ENCODE measurements at places on chromosomes 4 and X. TPM values are rescaled to one million over a fixed set of nuclear protein-coding genes. Genes with fewer than 3 reads are reported as not detected.

Gene TCEAL9
- total RNA-seq = 0.98 TPM

Gene GAGE12G
- total RNA-seq = not detected

Gene CTAG2
- total RNA-seq = not detected

Gene CDS1
- 0.05 TPM for total RNA-seq

Gene SSX2
- not detected for total RNA-seq

Gene MMRN1
- total RNA-seq = 0.27 TPM

Gene C1GALT1C1
- 34.2 TPM for total RNA-seq

Gene VSIG1
- 3.0 TPM for total RNA-seq

Gene FATE1
- total RNA-seq = not detected

Gene RHOXF1
- total RNA-seq = 0.29 TPM

Gene S100P
- total RNA-seq = 18.8 TPM

Measured in T-helper 1 cell treated with Interleukin-12 subunit alpha and Interleukin-12 subunit beta and Interleukin-4 antibody, amounts not matched to agents 30 ng/mL and 1 ng/mL, for 36 hours (primary cell).